ENCODE measurements at places on chromosomes 16 and 17.

DNA sequence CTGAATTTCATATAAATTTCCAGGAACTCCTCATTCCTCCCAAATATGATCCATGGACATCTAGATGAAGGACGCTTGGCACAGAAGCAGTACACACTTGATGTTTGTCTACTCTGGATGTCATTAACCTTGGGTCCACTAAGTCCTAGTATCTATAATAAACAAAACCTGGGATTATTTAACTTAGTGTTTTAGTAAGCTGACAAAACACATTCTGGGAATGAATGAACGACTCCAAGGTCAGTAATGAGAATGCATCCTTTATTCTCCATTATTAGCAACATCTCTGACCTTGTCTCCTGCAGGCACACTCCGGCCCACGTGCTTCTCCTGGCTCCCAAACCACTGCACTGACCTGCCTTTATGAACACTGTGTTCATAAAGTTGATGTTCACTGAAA is 24.1 kb upstream of the CDYL2 start:
- DNase-seq, result no peak

- DNase-seq, result no peak
Measured at GRCh38 chr17:80465327-80465974, 11.0 kb downstream of the NPTX1 start.

DNA sequence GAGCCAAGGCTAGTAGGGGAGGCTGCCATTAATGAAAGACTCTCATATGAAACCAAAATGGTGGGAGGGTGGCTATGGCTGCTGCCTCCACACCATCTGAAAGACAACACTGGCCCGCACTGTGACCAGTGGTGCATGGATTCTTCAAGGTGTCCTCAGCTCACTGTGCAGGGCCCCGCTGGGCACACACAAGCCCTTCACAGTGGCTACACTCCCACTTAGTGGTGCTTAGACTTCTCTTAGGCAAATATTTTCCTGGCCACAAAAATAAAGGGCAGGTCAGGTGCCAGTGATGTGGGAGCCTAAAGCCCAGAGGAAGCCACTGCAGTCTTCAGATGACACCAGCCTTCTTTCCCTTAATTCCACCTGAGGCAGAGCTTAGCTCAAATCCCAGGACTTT is 38.1 kb upstream of the IRX3 start:
- DNase-seq, result no peak

DNA sequence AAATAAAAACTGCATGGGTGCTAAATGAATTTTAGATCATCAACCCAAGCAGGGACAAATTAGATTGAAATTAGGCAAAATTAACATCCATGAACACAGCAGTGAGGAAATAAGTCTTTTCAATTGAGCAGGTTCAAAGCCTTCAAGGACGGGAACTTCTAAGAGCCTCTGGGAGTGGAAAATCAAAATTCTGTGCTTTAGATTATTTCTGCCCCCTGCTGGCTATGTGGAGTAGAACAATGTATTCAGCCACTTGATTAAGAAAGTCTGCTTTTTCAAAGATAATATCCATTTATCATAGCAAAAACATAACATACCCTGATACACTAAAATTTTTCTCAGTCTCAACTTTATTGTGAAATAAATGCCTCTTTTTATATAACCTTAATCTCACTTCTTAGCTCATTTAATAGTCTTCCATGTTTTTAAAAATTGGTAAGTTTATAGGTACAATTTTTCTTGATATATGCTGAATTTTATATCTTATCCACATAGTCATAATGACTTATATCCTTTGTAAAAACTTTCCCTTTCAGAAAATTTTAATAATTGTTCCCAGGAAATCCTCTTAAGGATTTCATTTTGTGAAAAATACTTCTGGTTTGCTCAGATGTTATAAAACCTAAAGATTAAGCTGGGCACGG is 28.1 kb upstream of the NOL11 start:
- no peak for DNase-seq

- no peak for DNase-seq
Measured at GRCh38 chr17:4232168-4232813, 31.5 kb downstream of the ANKFY1 start.

DNA sequence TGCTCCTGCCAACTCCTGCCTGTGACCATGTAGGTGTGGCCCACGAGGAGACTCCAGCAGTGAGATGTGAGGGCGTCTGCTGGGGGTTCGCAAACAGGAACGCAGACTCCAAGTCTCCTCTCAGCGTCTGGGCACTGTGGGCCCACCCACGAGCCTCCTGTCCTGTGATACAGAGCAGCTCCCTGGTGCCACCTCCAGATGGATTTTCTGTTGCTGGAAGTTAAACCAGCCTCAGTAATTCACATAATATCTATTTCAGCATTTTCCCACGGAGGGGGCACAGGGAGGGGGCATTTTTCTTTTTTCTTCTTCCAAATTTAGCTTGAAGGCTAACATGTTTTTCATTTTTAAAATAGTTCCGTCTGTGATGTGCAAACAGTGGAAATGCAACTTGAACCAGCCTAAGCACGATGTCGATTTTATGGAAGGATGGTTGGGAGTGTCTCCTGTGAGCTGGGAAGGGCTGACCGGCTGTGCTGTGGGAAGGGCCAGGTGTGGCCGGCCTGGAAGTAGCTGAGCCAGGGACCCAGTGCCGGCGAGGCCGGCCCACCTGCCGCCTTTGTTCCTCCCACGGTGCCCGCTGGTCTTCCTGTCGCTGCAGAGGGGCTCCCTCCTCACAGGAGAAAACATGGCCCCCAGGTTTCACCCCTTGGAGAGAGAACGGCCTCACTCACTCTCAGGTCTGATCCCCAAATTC is 3.9 kb upstream of the RAB40B start:
- DNase-seq, result no peak

DNA sequence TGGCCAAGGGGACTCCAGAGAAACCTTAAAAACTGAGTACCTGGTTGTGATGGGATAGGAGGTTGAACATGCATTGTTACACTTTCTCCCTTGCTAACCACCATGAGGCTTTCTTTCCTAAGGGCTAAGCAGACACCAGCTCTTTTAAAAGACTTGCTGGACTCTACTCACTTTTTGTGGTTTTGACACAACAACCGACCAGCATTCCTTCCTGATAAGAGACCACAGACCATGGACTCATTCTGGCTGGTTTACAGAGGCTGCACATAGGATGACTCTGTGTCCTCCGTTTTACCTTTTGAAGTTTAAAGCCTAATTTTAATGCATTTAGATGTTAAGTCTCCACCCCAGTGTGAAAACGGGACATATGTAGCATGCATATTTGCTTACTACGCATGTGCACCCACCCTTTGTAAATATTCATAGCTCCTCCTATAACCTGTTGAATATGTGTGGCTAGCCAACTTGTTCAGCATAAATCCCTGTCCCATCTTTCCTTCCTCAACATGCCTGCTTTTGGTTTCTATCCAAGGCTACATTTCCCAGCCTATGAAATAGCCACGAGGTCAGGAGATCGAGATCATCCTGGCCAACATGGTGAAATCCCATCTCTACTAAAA is 475.9 kb downstream of the GRIN2A start:
- no peak for DNase-seq

GRCh38 chr17:56773124-56773523 is 60.6 kb downstream of the C17orf67 start:
- no peak for DNase-seq

DNA sequence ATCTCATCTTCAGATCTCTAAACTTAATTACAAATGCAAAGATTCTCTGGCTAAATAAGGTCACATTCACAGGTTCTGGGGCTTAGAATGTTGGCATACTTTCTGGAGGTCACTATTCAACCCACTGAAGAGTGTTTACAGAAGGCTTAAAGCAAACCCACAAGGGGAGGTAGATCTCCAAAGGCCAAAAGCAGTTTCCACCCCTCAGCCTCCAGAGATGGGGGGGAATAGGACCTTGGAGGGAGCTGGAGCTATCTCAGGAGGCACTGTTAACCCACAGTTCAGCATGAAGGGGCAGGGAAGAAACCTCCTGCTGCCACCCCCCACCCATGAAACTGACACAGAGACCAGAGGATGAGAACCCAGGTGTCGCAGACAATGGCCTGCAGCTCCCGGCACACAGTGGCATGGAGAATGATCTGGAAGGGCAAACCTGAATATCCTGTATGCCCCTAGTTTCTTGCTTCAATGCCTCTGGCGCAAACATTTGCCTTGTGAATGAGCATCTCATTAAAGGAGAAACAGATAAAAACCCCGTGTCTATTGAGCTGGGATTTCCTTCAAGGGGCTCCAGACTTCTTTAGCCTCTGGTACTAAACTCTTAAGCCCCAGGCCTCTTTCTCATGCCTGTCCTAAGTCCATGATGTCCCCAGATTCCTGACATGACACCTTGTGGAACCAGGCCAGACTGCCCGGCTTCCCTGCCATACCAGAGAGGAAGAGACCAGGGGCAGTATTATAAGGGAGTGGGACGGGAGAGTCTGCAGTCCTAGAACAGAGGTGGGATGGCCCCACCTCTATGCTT is 103.1 kb upstream of the CDH5 start:
- DNase-seq, result no peak

- no peak for DNase-seq
Measured at GRCh38 chr16:19213885-19214284, 45.8 kb downstream of the SYT17 start.

GRCh38 chr16:19882186-19882585 is 2.5 kb downstream of the GPRC5B start:
- no peak for DNase-seq

- DNase-seq, result no peak
Measured at GRCh38 chr16:53692146-53692545, 11.5 kb downstream of the RPGRIP1L start.

- DNase-seq, result no peak
Measured at GRCh38 chr16:55257966-55258613, 65.9 kb upstream of the IRX6 start.

GRCh38 chr17:15273141-15273793 is 8.1 kb upstream of the PMP22 start:
- DNase-seq, result no peak

- DNase-seq, result no peak
Measured at GRCh38 chr16:81558444-81559175, 114.0 kb downstream of the CMIP start.

DNA sequence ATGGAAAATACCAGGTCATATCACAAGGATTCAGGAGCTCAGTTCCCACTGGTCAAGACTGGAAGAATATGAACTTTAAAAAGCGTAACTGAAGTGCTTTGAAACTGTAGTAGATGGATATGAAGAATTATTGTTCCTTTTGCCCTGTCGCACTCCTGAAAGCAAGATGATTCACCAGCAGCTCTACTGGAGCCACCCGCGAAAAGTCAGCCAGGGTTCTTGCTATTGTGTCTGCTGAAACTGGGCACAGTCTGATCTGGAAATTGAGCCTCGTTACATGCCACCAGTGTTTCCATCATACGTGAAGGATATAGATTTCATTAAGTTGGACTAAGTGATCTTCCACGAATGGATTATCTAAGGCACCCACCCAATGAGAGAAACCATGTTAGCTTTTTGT is 16.6 kb downstream of the AP2B1 start:
- DNase-seq, result no peak

DNA sequence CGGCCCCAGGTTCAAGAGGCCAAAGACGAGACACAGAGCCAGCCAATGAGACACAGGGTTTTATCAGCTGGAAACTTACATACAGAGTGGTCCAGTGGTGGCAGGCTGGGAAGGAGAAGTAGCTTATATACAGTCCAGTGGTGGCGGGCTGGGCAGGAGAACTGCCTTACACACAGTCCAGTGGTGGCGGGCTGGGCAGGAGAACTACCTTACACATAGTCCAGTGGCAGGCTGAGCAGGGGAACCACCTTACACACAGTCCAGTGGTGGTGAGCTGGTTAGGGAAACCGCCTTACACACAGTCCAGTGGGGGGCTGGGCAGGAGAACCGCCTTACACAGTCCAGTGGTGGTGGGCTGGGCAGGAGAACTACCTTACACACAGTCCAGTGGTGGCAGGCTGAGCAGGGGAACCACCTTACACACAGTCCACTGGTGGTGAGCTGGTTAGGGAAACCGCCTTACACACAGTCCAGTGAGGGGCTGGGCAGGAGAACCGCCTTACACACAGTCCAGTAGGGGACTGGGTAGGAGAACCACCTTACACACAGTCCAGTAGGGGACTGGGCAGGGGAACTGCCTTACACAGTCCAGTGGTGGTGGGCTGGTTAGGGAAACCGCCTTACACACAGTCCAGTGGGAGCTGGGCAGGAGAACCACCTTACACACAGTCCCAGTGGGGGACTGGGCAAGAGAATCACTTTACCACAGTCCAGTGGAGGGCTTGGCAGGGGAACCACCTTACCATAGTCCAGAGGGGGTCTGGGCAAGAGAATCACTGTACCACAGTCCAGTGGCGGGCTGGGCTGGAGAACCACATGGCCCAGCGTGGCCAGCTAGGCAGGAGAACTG is 90.9 kb downstream of the GAS7 start:
- DNase-seq, result no peak

DNA sequence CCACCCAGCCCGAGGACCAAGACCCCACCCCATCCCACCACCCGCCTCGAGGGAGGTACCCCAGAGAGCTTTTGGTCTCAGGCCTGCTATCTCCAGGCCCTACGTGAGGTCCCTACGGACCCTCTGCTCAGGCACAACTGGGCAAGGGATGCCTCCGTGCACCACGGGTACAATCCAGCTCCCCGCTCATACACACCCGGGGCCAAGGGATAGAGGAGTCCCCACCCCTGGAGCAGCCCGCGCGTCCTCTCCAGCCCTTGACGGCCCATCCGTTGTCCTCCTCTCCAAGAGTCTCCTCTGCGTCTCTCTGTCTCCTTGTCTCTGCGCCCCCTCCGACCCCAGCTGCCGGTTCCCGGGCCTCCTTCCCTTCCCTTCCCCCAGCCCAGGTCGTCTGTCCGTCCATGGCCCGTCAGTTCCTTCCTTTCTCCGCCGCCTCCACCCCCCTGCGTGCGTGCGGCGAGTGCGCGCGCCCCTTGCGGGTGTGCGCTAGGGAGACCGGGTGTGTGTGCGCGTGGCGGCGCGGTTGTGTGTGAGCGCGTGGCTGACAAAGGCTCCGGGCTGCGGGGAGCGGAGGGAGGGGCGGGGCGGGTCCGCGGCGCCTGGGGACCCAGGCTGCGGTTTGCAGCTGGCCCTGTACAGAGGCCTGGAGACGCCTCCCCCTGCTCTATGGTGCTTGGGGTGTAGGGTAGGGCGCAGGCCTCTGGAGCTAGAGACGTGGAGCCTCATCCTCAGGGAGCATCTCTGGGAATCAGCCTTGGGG is 930 bp downstream of the SPNS2 start:
- no peak for DNase-seq

DNA sequence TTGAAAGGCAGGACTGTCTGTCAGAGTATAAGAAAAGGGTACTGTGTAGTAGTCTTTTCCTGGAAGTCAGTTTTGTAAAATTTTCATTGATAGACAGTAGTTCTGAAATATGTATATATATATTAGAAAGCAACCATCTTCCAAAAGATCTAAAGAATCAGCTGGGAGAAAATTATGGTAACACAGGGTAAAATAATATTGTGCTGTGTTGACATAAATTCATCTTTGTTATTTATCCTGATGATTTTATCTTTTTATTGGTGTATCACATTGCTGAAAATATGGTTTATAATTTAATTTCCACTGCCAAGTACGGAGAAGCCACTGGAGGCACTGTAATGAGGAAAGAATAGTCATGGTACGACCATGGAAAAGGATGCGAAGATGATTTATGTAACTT is 324.9 kb downstream of the CA10 start:
- no peak for DNase-seq

- DNase-seq, result no peak
Measured at GRCh38 chr17:31309556-31309955, 4.3 kb downstream of the EVI2B start.
